ENCODE measurements at places on chromosomes 2 and 18.

DNA sequence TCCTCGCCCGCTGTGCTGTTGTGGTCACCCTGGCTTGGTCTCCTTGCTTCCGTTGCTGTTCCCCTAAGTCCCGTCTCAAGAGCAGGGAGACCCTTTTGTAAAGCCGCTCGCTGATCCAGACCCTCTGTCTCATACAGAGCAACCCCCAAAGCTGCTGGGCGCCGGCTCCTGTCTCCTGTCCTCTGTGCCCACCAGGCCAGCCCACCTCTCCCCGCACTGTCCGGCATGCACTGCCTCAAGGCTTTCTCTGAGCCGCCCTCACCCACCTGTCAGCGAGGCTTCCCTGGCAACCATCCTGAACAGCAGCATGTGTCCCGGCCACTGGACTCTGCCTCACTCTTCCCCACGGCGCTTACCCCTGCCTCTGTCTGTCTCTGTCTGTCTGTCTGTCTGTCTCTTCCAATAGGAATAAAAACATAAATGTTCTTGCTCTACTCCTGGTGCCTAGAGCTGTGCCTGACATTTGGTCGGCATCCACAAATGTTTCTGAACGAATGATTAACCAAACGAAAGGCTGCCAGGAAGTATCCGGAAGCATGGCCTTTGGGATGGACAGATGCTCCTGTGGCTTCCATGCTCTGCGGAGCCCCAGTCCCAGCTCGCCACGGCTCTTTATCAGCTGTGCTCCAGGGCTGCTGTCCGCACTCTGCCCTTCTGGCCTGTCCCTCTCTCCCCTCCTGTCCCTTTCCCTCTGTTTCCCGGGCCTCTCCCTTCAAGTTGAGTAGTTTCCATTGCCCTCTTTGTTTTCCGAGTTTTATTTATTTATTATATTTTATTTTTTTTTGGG is 7.8 kb downstream of the COLEC11 start:
- DNase-seq = no peak

DNA sequence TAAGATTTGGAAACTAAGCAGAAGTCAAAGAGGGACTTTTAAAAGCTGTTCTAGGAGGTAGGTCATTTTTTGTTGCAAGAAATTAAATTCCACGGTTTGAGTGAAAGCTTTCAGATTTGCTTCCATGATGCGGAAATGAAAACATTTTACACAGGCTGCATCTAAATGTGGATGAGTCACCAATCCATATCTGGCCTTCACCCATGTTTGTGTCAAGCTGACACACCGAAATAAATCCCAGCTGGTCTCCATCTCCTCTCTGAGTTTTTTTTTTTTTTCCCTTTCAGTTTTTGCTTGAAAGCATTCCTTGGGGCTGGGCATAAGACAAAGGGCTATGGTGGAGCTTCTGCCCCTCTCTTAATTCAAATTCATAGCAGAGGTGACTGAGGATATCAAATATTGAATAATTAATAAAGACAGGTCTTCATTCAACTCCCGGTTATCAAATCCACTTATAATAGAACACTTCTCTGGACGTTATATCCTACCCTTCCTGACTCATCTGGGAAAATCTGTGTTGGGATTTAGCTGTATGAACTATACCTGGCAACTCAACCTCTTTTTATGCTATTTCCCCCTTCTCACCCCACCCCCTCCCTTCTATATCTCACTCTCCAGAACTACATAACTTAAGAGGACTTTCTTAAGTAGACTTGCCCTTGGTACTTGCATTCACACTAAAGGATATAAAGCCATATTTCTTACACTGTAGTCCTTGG is 558.3 kb upstream of the GCFC2 start:
- no peak for DNase-seq

DNA sequence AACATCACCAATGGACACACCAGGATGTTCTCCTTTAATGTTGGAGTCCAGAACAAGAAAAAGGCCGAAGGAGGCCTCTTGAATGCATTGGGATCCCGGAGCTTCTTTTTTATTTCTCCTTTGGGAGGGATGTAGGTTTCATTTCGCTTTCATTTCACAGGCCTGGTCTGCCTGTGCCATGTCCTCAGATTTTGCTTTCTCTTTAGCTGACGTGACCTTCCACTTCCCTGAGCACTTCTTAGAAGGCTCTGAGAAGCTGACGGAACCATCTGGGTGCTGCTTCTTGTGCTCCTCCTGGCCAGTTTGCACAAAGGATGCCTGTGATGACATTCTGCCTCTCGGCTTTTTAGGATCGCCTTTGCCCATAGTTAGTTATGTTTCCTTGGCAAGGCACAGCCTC is 15.1 kb upstream of the MBOAT2 start:
- no peak for DNase-seq

- no peak for DNase-seq
These were observed 17.3 kb downstream of the IGFBP5 start for GRCh38 chr2:216678098-216678465.

Data from central memory CD8-positive, alpha-beta T cell (primary cell).